Neural progenitor cell (in vitro differentiated cells): ENCODE measurements at places on chromosomes 13 and 19.
A peak's percentile ranks its signal among the peaks of the same experiment; 100 is the strongest.

DNA sequence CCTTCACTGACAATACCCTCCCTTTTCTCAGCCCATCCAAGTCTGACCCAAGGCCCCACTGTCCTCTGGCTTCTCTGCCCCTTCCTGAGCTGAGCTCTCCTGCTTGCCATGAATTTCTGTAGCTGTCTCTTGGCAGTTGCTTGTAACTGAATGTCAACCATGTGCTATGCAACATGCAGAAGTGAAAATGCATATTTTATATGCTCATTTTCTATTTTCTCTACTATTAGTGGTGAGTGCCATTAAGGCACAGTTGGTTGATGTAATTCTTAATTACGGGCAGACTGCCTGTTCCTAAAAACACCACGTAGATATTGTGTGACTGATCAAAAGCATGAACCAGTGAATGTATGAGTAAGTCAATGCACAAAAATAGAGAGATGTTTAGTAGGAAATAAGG, 29.6 kb downstream of the TNFSF11 start:
- no peak for DNase-seq

DNA sequence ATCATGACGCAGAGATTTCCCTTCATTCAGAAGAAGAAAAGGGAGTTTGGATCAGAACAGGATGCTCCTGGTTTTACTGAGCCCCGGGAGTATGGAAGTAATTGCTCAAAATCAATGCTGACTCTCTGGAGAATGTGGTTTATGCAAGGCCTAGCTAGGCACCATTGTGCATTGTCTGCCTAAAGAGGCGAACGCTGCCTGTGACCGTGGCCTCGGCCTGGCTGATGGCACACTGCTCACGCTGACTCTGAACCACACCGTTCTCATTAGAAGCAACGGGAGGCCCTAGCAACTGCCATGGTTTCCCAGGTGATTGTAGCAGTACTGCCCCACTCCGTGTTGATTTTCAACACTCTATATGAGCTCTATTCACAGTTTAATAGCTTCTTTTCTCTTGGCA, 41.7 kb upstream of the UBL3 start:
- DNase-seq: no peak

DNA sequence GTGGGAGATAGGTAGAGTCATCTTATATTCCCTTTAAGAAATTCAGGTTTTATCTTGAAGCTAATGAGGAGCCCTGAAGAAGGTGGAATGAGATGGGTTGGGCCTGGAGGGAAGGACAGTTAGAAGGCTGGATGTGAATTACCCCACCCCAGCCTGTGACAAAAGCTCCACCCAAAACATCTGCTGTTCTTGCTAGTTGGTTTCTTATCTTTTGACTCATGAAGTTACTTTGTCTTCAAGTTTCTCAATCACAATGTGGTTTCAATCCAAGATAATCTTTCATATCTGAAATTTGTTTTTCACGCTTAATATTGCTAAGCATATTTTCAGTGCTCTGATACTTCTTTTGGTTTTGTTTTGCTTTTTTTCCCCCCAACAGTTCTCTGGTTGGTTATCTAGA, 38.3 kb upstream of the HMGB1 start:
- DNase-seq: no peak

DNA sequence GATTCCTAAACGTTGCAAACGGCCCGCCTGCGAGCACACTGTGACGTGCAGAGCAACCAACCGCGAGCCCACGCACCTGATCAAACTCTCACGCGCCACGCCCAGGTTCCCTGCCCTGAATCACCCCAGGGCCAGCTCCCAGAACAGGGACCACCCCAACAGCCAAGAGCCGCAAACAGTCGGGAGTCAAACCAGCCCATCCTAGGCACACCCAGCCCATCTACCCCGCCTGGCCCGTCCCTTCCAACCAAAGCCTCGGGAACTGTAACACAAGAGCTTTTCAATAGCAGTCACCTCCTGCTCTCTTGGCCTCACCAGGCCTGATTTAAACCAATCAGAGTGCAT, 8.9 kb downstream of the PIP5K1C start:
- DNase-seq: no peak

DNA sequence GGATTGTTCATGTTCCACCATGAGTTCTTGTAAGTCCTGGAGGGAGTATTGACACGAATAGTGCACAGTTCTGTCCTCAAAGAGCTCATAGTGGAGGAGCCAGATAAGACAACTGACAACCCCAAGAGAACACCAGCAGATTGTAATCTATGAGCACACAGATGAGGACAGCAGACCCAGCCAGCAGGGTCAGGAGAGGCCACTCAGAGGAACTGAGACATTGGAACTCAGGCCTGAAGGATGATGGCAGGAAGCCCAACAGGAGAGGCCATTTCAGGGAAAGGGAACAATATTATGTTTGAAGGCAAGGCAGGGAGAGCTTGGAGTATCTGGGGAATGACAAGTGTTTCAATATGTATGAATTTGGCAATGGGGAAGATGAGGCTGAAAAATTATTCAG, 63.7 kb upstream of the IPO5 start:
- no peak for DNase-seq

DNA sequence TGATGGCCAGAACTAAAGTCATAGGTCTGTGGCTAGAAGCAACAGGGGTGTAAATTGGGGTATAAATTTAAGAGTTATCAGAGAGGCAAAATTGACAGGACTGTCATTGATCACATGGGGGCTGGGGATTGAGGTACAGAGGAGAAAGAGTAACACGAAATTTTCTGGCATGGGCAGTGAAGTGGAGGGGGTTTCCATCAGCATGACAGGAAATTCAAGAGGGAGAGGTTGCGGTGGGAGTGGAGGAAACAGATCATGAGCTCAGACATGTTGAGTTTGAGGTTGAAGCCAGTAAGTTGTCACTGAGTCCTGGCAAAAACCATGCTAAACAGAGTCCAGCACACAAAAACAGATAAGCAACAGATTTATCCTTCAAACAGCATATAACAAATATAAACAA, 192.1 kb upstream of the TSC22D1 start:
- no peak for DNase-seq

DNA sequence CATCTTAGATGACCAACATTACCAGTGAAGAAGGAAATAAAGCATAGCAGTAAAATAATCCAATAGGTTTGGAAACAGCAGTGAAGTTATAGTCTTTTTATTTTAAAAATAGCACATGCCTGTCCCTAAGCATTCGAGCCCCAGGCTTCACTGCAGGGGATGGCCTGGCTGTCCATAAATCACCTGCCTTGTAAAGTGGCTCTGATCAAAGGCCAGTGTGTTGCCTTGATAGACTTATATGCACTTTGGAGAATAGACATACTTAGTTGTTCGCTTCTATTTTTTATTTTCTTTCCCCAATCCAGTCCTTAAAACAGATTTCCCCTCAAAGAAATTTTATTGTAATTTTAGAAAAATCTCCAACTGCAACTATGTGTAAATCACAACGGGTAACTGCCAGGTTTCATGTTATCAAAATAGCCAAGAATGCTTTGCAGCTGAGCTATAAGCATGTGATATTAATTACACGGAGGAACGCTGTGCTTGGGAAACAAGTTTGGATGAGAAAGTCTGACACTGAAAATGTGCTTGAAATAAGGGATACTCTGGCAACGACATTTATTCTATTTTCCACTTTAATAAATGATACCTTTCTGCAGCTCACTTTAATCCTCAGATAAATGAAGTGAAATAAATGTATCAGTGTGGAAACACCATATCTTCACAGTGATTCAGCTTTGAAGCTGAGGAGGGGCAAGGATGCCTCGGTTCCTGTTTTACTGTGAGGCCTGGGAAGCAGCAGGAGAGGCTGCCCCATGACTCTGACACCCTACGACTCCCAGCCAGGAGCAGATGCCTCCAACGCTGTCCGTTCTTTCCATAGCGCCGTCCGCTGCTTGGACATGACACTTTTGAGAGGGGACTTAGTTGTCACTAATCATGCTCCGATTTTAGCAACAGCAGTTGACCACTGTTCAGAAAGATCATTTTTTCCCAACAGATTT, 5.5 kb upstream of the METTL21C start:
- DNase-seq: no peak

- no peak for DNase-seq
These were observed 160.6 kb downstream of the TUBA3C start for GRCh38 chr13:19020988-19021387.

DNA sequence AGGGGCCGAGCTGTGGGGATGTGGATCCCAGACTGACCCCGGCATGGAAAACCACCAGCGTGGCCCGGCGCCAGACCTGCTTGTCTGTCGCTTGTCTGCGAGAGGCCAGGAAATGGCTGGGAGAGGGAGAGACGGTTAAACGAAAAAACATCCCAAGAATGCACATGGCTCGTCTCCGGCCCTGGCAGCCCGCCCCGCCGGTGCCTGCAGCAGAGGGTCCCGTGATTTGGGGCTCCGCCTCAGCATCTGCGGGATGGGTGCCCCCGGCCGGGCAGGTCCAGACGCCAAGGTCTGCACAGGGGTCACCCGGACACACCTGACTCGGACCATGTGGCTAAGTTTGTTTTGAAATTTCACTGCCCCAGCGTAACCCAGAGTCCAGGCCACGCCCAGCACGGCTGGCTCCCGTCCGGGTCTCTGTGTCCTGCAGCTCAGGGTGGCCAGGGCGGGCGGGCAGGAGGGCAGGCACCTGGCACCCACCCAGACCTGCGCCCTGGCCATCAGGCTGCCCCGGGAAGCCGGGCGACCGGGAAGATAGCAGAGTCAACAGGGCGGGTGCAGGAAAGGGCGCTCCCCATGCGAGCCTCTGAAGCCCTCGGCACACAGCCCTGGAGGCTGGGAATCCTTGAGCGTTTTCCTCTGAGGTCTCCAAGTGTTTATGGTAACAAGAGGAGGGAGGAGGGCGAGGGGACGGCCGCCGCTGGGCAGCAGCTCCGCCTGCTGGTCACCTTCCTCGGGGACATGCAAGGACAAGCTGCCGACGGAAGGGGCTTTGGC, 103.2 kb downstream of the GADD45B start:
- peak; percentile 93 for DNase-seq

DNA sequence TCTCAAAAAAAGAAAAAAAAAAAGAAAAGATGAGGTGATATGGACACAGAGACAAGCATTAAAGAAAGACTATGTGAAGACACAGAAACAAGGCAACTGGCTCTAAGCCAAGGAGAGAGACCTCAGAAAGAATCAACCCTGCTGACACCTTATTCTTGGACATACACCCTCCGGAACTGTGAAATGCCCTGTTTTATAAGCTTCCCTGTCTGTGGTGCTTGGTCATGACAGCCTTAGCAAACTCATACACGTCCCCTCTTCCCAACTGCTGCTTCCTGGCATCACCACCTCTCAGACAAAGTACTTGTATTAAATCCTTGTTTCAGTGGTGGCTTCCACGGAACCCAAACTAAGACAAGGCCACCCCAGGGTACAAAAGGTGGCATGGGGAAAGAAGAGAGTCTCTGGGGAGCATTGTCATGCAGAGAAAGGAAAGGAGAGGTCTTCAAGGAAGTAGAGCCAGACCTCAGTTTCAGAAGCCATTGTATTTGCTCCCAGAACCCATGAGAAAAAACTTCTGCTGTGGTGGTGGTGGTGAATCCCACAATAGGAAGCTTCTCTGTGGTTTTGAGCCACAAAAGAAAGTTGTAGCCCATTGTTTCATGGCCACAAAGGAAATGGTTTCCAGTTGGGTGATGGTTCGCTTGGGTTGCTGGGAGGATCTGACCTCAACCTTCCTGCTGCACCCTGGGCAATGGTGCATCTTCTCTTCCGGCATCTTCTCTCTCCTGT, 16.3 kb upstream of the TSPAN16 start:
- DNase-seq: no peak

- DNase-seq: no peak
These were observed 391.3 kb downstream of the EFNB2 start for GRCh38 chr13:106143930-106144709.

DNA sequence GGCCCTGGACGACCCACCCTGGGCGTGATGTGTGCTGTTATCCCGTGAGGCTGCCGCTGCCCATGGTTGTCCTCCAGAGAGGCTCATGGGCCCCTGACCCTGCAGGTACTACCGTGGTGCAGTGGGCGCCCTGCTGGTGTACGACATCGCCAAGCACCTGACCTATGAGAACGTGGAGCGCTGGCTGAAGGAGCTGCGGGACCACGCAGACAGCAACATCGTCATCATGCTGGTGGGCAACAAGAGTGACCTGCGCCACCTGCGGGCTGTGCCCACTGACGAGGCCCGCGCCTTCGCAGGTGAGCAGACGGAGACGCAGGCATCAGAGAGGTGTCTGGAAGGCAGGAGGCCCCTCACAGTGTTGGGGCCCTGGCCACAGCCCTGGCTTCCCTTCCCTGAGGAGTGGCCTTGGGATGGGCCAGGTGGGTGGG, 11.1 kb upstream of the MARCHF2 start:
- DNase-seq: no peak

DNA sequence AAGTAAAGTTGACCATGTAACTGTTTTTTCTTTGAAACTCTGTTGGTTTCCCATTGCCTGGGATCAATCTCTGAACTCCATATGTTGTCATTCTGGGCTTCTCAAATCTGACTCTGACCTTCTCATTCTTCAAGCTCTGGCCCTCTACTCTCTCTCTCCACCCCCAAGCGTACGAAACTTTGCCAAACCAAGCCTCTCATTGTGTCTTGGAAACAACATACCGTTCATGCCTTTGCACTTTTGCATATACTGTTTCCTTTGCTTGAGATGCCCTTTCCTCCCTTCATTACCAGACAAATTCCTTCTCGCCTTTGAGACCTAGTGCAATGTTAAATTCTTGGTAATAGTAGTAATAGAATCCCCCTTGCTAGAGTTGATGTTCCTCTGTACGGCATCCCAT, 113.7 kb downstream of the OLFM4 start:
- no peak for DNase-seq

- no peak for DNase-seq
These were observed 37.5 kb upstream of the XPO4 start for GRCh38 chr13:20940083-20940482.

- no peak for DNase-seq
These were observed 20.3 kb downstream of the RFX1 start for GRCh38 chr19:13985771-13986347.

DNA sequence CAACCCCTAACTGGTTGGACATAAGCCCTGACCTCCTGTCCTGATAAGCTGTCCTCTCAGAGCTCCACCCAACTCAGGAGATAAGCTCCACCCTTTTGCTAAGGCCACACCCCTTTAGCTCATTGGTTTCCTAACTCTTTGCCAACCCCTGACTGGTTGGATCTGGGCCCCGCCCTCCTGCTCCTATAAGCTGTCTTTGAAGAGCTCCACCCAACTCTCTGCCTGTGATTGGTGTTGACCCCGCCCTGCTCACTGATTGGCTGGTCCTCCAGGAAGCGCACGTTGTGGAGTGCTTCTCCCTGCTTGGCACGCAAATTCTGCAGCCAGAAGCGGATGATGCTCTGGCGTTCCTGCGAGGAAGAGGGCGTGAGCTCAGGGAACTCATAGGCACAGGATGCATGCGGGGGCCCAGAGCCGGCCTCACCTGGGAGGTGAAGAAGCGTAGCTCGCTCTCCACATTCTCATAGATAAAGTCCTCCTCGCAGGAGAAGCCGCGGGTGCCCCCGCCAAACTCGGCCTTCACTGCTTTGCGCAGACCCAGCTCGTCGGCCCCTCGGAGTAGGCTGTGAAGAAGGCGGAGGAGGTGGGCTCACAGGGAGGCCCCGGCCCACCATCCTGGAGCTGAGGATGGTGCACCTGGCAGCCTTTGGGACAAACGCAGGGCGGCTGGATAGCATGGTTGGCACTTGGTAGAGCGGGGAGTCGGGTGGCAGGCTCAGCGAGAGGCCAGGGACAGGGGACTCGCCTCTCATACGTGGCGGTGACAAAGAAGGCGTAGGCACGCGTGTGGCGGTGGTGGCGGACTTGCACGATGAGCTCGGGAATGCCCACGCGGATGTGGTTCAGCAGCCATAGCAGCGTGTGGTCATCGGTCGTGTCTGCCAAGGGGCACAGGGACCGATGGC, 1.7 kb downstream of the ANO8 start:
- DNase-seq: peak; percentile 77

- no peak for DNase-seq
These were observed 45.4 kb upstream of the GPR183 start for GRCh38 chr13:99352351-99353245.
